NCI-H1105 (cell line): ENCODE measurements at places on chromosomes 12 and 14.

- no peak for DNase-seq
Observed at GRCh38 chr14:72699443-72699842, 194.5 kb downstream of the DPF3 start.

GRCh38 chr14:57009585-57010515, 199.6 kb upstream of the OTX2 start:
- DNase-seq: no peak

DNA sequence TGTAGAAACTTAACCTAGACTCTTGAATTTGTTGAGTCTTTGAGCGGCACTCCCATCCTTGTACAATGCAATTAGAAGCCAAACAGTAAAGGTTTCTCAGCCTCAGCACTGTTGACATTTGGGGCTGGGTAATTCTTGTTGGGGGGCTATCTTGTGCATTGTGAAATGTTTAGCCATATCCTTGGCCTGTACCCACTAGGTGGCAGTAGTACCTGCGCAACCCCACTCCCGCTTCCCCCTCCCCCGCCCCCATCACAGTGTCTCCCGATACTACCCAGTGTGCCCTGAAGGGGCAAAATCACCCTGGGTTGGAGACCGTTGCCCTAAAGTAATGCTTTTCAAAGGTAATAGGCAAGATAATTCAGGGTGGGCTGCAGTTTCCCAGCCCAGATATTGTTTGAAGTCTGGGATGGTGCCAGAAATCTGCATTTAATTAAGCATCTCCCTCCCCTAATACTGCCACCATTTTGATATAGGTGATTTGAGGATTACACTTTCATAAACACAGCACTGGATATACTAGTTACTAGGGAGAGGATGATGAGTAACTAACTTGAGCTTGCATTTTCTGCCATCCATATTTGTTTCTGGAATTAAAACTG, 1.8 kb downstream of the COX6A1 start:
- DNase-seq: peak; percentile 56

DNA sequence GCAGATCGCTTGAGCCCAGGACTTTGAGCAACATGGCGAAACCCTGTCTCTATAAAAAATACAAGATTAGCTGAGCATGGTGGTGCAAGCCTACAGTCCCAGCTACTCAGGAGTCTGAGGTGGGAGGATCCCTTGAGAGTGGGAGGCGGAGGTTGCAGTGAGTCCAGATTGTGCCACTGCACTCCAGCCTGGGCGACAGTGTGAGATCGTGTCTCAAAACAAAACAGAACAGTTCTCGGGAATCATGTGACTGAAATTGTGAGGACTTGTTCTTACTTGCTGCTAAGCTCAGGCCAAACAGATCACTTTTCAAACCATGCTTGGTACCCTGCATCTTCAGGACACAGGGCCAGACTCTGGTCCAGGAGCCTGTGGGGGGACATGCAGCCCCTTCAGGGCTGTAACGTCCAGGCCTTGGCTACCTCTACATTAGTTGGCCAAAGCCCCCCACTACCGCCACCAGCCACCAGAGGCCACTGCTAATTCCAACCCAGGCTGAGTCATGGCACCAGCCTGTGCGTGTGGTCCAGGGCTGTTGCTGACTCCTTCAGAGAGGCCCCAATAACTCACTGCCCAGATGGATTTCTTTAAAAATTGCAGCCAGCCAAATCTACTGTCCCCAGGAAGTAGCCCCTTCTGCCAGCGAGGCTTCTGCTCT, 33.4 kb upstream of the SYNDIG1L start:
- no peak for DNase-seq

- DNase-seq: peak; percentile 37
Observed at GRCh38 chr12:546920-547845, 87.4 kb downstream of the B4GALNT3 start.

- DNase-seq: no peak
Observed at GRCh38 chr12:42217656-42218055, 20.4 kb downstream of the YAF2 start.

DNA sequence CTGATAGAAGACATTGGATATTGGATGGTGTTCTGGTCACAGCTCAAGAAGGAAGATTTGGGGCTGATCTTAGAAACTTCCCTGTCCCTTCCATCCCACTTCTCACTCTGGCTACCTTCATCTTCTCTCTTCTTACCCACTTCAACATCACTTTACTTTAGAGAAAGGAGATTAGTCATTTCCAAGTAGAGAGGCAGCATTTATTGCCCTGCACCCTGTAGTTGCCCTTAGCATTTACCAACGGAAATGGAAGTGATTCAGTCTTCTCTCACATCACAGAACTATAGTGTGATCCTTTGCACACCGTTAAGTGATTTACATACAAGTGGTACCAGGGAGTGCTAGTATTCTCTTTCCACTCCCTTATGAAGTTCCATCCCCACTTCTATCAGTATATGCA, 52.4 kb downstream of the PHLDA1 start:
- no peak for DNase-seq

GRCh38 chr12:51443573-51443972, 18.9 kb downstream of the SLC4A8 start:
- DNase-seq: no peak

DNA sequence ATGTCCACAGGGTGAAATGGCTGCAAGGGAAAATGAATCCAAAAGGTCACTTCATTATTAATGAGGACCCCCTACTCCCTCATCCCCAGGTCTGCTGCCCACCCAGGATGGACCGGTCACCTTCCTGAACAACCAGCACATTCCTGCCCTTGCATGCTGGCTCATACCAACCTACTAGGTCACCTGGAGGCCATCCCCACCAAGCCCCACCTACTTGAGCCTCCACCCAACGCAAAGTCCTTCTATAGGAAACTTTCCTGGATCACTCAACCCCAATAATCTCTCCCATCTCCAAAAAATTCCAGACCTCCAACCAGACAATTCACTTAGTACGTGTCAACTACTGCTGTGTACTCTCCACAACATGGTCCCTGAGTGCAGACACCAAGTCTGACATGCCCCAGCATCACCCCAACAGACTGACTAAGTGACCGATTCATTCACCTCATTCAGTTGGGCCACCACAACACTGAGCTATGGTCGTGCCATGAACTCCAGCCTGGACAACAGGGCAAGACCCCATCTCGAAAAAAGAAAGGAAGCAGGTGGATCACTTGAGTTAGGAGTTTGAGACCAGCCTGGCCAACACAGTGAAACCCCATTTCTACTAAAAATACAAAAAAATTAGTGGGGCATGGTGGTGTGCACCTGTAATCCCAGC, 18.1 kb downstream of the CLMN start:
- DNase-seq: no peak
